ENCODE measurements at places on chromosomes 7 and 10.

DNA sequence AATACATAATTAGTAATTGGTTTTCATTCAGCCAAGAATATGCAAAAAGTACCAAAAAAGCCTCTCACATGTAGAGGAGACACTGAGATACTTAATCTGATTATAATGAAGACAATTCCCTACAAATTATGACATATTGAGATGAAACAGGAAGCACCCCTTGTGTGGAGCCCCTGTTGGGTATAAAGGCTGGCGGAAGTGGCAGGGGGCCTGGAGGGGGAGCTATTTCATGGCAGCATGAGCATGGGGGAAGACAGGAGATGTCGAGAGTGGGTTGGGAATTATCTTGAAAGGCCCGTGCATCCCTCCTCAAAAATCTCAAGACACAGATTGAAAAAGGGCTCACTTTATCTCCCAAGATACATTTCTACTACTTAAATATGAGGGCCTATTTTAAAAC lies 96.9 kb downstream of the PIP4K2A start:
- no peak for DNase-seq

GRCh38 chr10:22002591-22003176 lies 846 bp downstream of the DNAJC1 start:
- DNase-seq, result no peak

- no peak for DNase-seq
Measured at GRCh38 chr10:95542761-95543160, 18.4 kb downstream of the SORBS1 start.

- no peak for DNase-seq
Measured at GRCh38 chr10:28410420-28411135, 107.7 kb upstream of the MPP7 start.

DNA sequence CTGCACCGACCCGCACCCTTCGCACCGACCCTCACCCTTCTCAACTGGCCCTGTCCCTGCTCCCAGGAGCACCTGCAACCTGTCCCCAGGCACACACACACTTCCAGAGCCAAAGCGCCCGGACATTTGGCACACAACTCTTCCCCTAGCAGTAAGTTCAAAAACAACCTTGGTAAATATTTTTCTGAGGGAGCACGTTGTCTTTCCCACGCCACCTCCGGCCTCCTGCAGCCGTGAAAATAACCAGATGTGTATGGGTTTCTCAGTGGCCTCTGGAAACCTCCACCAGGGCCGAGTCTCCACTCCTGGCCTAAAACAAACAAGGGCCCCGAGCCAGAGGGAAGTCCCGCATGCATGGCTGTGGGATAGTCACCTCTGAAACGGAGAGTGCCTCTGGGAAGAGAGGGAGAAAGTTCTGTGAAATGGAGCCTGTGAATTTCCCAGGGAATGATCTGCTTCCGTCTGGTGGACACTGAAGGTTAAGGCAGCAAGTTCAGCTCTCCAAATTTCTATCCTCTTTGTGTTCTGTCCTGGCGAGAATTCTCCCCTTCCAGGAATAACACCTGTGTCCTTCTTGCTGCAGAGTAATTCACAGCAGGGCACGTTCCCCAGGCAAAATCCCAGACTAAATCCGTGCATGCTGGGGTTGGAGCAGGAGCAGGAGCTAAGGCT lies 15.8 kb downstream of the PODXL start:
- DNase-seq, result no peak

GRCh38 chr7:55113760-55114540 lies 95.1 kb downstream of the EGFR start:
- no peak for DNase-seq

GRCh38 chr7:609365-609764 lies 89.7 kb upstream of the PDGFA start:
- DNase-seq, result no peak
